ENCODE measurements at places on chromosomes 12 and 14.

- DNase-seq = no peak
Observed at GRCh38 chr12:51622564-51622963, 31.5 kb downstream of the SCN8A start.

DNA sequence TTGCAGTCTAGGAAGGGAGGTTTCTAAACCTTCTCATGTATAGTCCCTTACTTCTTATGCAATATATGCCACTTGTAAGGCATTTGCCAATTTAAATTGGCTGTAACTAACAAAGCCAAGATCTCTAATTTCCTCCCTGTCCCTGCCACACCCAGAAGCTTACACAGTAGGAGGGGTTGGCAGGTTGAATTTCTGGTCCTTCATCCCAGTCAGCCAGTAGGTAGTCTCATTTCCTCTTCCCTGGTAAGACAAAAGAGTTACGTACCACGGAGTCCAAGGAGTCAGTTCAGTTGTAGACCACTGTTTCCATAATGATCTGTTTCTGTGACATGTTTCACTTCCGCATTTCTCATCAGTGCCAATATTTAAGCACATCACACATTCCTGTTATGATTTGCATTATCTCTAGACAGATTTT is 47.0 kb upstream of the PLBD1 start:
- no peak for DNase-seq

GRCh38 chr12:60196366-60196765 is 600.5 kb downstream of the SLC16A7 start:
- no peak for DNase-seq

DNA sequence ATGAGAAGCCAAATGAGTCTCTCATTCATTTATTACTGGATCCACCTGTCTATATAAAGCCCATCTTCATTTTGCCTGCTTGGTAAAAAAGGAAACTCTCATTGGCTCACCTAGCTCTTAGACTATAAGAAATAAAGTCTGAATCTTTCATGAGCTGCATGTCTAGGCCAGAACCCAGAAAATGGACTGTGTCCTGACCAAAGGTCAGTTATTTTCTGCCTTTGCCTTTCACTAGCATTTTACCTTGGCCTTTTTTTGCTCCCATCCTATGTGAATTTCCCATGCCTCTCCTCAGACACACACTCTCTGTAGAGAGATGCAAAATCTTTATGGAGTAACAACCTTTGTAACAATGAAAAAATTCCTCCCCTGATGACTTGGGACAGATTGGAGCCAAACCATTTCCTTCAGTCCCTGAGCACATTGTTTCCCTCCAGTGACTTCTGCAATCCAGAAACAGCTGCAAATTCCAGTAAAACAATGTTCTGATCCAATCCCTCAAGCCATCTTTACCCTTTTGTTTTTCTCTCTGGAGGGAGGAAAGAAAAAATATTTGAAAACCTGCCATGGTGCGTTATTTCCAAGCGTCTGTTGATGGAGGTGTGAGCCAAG is 33.6 kb upstream of the MAP3K9 start:
- no peak for DNase-seq

GRCh38 chr14:95033682-95034632 is 123.4 kb downstream of the DICER1 start:
- DNase-seq = no peak

- no peak for DNase-seq
Observed at GRCh38 chr12:92606956-92607355, 95.8 kb upstream of the PLEKHG7 start.

DNA sequence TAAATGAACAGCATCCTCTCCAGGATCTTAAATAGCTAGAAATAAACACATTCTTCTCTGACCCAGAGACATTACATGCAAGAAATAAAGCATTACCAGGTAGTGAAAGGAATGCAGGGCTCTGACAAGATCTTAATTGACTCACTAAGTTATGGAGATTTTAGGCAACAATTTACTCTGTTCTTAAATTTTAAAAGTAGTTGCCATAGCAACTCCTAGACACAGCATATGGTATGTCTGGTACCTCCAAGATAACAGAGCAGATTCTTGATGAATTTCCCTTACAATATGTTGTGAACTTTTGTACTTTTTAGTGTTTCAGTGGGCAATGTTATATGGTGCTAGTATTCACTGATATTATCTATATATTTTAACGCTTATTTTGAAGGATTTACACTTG is 76.7 kb upstream of the G2E3 start:
- DNase-seq = no peak

GRCh38 chr12:45966486-45966885 is 23.9 kb downstream of the SCAF11 start:
- no peak for DNase-seq

DNA sequence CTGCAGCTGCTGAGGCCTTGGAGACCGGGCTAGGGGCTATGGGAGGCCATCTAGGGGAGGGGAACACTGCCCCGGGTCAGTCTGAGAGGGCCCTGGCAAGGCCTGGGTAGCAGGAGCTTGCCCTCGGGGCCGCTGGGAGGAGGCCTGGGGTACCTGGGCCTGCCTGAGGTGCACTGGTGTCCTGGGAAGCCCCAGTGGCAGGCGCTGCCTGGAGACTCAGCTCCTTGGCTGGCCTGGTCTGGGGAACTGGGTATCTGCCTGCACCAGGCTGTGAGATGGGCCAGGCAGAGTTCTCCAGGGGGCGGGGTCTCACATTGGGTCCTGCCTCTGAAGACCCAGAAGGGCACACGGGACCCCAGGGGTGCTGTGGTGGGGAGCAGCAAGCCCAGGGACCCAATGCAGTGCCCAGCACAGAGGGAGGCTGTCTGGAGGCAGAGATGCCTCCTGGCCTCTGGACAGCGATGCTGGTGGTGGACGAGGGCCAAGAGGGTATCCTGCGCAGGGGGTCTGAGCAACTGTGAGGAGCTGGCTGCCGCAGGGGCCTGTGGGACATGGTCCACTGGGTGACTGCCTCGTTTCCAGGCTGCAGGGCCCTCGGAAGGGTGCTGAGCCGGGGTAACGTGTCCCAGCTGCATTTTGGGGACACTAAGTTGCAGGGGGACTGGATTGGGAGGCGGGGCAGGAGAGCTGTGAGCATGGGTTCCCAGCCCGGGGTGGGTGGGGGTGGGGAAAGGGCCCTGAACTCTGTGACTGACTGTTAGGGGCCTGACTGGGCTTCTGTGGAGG is 7.4 kb upstream of the MTA1 start:
- DNase-seq = no peak

GRCh38 chr14:92539875-92540274 is 26.3 kb downstream of the RIN3 start:
- DNase-seq = peak; percentile 69

DNA sequence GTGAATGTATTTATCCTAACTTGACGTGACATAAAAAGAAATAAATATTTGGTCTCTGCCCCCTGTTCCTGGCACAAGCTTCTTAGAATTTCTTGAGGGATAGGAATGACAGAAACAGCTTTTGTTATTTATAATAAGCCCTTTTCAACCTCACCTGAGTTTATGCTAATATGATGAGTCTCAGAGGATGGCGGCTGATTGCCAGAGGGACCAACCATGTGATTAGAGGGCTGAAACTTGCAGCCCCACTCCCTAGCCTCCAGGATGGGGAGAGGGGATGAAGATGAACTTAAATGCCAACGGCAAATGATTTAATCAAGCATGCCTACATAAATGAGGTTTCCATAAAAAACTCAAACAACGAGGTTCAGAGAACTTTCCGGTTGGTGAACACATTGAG is 42.9 kb downstream of the DNAI7 start:
- DNase-seq = no peak

DNA sequence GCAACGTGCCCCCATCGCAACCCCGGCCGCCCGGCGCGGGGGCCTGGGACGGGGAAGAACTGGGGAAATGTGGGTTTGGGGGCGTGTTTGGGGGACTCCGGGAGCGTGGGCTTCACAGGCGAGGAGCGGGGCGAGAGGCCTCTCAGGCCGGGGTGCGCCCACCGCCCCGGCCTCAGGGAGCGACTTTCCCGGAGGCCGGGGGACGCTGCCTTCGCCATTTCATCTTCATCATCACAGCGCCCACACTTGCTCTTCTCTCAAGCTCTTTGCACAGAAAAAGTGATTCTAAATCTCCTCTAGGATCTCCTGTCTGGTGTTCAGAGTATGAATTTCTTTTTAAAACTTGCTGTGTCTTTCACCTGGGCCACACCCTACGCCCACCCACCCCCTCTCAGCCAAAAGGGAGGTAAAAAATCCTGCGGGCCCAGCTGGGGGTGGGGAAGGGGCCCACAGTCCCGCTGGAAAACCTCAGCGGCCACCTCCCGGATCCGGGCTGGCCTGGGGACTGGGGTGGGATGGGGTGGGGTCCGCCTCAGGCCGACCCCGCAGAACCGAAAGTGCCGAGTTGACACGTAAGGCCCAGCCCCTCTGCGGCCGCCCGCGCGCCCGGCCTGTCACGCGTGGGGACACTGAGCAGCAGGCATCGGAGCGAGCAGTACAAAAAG is 7.4 kb downstream of the CDKN1B start:
- DNase-seq = no peak

DNA sequence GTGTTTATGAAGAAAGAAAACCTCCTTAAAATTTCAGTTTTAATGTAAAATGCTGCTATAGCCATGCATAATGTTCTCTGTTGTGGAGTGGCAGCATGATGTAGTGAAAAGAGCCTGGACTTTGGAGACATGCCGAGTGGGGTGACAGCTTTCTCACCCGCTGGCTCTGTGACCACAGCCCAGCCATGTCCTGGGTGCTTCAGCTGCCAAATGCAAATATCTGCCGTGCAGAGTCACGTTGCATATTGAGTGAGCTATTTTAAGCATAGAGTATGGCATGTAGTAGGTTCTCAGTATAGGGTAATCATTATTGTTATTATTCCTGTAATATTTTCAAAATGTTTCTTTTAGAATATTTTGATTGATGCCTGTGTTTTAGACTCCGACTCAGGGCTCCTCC is 15.5 kb upstream of the TCTN2 start:
- no peak for DNase-seq

DNA sequence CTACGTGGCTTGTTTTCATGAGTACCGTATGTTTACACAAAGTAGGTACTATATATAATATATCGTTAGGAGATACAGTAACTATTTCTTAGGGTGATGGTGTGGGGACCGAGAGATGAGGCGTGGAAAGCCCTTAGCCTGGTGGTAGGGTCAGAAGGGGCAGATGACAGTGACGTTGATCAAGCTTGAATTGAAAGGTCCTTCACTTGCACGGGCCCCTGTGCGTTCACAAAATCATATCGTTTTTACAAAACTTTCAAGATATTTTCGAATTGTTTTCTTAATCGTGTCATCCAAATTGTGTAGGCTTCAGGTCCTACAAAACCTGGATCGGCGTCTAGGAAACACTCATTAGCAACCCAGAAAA is 881 bp upstream of the SOS2 start:
- DNase-seq = no peak

GRCh38 chr12:16626991-16627390 is 21.0 kb upstream of the LMO3 start:
- no peak for DNase-seq

- no peak for DNase-seq
Observed at GRCh38 chr14:93532541-93532940, 101.8 kb downstream of the UNC79 start.
